Natural killer cell (primary cell): ENCODE measurements at places on chromosomes 1 and 21. TPM values are rescaled to one million over a fixed set of nuclear protein-coding genes. Genes with fewer than 3 reads are reported as not detected.

DNA sequence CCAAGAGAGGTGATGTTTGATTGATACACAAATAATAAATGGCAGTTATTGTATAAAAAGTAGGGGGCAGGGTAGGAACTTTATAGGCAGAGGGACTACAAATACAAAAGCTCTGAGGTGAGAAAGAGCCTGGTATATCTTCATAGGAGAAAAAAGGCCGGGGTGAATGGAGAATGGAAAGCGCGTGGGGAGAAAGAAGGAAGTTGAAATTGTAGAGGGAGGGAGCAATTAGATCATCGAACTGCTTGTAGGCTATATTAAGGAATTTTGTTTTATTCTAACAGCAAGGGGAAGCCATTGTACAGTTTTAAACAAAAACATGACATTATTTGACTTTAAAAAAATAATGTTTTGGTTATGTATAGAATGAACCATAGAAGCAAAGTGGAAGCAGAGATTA lies 147.4 kb downstream of the PDE4B start:
- no peak for DNase-seq

- no peak for DNase-seq
These were observed 14.2 kb downstream of the SMIM12 start for GRCh38 chr1:34845131-34845901.

DNA sequence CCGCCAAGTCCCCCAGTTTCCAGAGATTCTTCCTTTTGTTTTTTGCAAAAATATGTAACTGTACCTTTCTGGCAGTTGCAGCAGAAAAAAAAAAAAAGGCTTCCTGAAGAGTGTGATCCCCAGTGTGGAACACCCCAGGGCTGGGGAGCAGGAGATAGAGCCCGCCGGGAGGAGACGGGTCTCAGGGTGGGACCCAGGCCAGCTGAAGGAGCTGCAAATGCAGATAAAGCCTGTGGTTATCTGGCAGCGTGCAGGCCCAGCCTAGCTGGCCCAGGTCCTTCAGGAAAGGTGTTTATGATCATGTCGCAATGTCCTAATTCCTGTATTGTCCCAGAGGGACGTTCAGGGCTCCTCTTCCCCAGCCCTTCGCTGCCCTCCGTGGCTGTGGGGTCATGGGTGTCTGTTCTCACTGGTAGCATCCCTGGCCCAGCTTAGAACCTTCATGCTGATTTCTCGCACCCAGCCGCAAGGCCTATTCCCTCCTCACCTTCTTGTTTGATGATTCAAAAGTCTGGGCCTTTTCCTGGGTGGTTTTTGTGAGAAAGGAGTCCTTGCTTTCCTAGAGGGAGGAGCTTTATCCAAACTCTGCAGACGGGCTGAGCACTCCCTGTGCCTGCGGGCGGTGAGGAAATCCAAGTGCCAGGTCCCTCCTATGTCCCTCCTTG lies 26.2 kb downstream of the RNF187 start:
- no peak for DNase-seq

- DNase-seq: no peak
These were observed 2.4 kb downstream of the SLC27A3 start for GRCh38 chr1:153777648-153778047.

DNA sequence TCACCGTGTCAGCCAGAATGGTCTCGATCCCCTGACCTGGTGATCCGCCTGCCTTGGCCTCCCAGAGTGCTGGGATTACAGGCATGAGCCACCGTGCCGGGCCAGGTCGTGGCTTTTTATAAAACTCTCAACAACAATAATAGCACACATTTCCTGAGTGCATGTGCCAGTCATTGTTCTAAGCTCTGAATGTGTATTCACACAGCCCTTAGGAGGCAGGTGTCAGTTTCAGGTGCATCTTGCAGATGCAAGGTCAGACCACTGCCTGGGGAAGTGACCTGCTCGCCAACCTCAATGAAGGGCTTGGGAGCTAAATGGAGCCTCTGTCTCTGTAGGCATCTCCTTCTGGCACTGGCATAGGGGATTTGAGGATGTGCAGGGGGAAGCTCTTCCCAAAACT lies 1.6 kb upstream of the LEFTY2 start:
- no peak for DNase-seq

DNA sequence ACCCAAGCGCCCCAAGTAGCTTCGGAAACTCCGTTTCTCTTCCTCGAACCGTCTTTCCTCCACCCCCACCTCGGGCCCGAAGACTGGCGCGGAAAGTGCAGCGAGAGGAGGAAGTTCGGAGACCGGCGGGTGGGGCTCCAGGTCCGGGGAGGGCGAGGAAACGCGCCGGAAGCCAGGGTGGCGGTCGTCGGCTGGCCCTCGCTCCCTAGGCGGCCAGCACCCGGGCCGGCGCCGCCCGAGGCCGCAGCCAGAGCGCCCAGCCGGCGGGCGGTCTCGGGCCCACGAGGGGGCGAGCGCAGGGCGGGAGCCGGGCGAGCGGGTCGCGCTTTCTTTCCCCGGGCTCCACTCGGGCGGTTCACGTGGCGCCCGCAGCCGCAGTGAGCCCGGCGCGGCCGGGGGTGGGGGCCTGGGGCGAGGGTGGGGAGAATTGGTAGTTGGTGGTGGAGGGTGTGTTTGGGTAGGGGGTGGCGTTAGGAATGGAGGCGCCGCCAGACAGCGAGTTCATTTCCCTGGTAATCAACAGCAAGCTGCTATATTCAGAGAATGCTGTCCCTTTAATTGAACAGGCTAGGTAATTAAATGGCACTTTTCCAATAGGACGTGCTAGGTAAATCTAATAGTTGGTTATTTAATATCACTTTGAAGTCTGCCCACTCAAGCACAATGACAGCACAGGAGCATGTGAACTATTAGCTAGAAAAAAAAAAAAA lies 6.7 kb downstream of the LMO4 start:
- DNase-seq: peak; percentile 69

DNA sequence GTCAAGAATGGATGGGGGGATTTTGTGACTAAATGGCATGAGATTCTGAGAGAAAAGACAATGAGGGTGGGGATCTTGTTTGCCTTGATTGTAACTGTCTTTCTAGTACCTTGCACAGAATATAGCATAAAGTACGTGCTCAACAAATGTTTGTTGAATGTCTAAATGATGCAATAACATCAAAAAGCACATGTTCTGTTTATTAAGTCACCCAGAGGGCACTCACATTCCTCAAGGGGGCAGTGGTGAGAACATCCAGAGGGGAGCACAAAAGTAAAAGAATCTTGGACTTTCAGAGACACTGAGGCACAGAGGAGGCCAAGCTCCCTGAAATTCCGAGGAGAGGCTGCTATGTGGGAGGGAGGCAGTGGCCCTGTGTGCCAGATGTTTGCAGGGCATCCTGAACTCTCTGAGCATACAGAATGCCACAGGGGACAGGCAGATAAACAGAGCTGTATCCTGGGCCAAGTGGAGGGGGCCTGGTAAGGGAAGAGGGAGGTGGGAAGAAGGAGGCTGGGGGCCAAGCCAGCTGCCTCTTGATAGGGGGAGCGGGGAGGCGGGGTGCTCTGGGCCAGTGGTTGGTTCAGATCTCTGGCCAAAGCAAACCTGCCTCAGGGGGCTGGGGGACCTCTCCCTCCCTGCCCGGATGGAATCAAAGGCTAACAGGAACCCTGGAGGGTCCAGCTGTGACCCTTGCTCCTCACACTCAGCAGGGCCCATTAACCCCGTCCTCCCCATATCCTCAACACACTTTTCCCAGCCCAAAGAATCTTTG lies 6.5 kb upstream of the ATP1A2 start:
- peak; percentile 67 for DNase-seq

DNA sequence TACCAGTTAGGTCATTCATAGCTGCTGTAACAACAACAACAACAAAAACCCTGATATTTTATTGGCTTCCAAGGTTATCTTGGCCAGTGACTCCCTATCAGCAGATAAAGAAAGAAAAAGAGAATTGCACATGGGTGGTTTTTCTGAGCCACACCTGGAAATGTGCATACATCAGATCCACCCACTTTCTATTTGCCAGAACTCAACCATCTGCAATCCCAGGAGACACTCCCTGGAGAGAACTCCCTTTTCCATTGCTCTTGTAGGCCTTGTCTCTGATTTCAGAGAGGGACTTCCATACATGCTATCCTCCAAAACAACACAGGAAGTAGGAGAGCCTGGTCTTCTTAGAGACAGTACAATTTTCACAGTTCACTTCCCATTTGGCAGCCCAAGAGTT lies 74.9 kb upstream of the ZC3H11B start:
- no peak for DNase-seq

Gene AADACL3
- not detected for total RNA-seq

Gene NHLH2
- total RNA-seq: not detected

Gene NCF2
- total RNA-seq: 21.7 TPM

Gene CD101
- 3.1 TPM for total RNA-seq
